ENCODE measurements at places on chromosomes 2 and 18.

DNA sequence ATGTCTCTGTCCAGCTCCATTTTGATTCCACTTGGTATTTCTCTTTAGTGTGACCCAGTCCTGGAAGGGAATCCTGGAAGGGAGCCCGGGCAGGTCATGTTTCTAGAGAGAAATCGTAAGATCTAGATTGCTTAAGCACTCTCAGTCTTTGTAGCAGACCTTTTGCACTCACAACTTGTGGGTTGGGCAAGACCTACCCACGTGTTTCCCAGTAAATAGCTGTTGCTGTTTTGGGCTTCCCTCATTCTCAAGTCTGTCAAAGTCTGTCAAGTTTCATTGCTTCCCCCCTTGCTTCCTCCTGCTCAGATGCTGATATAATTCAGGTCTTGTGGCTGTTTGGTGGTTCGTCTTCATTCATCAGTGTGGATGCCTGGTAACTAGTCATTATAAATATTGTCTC, 17.4 kb upstream of the NEMP2 start:
- DNase-seq = no peak

DNA sequence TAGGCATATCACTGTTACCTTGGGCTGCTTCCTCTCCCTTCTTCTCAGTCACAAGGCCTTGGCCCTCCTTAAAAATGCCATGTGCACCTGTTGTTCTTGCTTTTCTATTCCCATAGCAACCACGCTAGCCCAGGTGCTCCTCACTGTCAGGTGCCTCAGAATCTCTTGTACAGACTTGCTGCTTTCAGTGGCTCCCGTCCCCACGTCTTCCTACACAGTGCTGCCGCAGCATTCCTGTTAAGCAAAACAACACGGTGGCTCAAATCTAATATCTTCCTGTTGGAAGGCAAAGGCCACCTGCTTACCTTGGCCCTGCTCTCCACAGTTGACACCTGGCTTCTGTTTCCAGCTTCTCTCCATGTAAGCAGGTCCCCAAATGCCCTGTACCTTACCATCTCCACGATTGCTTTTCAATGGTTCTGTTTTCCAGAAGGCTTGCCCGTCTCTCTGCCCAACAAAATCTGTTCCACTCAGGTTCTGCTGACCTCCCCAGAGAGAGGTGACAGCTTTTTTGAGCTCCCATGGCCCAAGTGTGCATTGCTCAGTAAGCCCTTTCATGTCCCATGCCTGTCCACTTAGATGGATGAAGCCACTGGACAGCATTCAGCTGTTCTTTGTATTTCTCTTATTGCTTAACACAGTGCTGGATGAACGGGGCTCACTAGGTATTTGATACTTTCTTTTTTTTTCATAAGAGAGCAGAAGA, 240.4 kb downstream of the PRKCE start:
- no peak for DNase-seq

DNA sequence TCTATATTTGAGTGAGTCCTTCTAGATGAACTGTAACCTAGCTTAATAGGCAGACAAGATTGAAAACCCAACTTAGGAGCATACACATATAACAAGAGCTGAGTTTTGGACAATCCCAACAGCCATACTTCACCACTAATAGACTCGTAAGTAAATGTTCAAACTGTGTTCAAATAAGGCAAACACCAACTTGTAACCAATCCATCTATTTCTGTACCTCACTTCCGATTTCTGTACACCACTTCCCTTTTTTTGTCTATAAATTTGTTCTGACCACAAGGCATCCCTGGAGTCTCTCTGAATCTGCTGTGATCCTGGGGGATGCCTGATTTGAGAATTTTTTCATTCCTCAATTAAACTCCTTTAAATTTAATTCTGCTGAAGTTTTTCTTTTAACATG, 1149.1 kb upstream of the NRXN1 start:
- no peak for DNase-seq

GRCh38 chr2:40510304-40510703, 58.4 kb upstream of the SLC8A1 start:
- DNase-seq = no peak

DNA sequence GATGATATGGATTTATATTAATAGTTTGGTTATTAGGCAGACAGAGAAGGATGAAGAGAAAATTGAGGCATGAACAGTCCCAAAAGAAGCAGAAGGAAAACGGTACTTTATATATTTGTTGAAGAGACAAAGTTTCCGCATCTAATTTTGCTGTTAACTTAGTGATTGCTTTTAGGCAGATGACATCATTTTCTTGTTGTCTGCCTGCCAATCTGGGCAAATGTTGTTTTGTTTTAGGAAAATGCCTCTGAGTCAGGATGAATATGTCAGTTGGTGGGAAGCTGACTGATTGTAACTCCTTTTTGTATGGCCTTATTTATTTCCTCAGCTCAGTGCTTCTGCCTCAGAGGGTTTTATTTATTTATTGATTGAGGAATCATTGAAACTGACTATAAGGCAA, 52.5 kb upstream of the CAVIN2 start:
- no peak for DNase-seq

DNA sequence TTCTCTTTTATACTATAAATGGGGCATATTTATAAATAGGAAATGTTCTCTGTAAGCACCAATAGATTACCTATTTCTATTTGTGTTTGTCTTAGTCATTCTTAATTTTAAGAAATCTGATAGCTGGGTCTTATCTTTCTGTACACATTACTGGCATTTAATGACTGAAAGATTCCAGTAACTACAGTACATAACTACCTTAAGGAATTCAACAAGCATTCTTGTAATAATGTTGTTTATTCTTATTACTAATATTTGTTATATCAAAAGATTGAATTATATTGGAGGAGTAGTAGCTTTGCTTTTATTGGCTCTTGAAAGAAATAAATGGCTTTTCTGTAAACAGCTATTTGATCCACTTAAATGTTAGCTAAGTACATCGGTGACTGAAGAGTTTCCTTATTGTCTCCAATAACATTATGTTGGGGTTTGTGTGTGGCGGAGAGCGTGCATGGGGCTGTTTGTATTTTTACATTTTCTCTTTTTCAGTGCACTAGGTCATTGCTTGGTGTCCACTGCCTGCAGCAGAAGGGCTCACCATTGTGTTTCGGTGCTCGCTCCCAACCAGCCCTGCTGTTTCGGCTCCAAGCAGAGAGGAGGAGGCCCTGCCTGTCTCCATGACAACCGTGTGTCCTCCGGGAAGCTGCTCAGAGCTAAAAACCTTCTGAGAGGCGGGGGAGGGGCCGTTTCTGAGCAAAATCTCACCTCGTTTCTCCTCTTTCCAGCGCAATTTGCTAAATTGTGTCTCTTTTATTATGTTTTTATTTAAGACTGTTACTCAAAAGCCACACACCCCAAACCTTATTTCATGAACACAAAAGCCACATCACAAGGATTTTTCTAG, 112.5 kb upstream of the SLC38A11 start:
- peak; percentile 87 for DNase-seq

- DNase-seq = no peak
Measured at GRCh38 chr2:48738806-48739205, 16.7 kb downstream of the LHCGR start.

GRCh38 chr2:207156451-207157161, 9.1 kb downstream of the KLF7 start:
- no peak for DNase-seq

DNA sequence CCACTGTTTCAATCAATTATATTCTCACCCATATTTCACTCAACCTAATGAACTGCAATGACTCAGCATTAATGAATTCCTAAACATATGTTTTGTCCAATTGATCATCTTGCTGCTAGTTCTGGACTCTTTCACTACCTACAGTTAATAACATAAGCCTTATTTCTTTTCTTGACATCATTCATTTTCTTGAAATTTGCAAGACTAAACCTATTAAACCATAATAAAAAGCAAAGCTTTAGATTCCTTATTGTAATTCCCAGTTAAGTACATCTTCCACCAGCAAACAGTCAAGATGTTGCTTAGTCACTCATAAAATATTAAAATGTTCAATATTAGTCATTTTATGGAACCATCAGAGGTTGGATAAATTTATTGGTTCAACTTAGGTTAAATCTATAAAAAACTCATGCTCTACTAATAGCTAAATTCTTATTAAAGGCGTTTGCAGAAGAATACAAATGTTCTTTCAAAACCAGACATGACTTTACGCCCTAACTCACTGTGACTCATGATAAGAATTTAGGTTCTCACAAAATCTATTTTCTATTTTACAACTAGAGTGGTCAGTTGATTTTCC, 599.4 kb downstream of the RNF144A start:
- DNase-seq = no peak

GRCh38 chr2:173567493-173567892, 212.8 kb downstream of the CDCA7 start:
- no peak for DNase-seq

DNA sequence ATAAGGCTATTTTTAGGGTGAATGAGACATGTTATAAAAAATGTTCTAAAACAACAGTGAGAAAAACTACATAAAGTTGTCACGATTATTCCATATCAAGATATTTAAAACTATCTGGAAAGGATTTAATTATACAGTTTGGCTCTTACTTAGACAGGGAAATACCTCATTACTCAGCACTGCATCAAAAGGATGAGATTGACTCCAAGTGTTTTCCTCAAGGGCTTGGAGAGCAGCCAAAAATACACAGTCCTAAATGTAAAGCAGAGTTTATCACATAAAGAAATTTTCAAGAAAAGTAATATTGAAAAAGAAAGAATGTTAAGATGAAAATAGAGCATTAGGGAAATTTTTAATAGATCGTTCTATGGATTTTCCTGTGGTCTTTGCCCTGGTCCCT, 285.5 kb upstream of the NETO1 start:
- no peak for DNase-seq

DNA sequence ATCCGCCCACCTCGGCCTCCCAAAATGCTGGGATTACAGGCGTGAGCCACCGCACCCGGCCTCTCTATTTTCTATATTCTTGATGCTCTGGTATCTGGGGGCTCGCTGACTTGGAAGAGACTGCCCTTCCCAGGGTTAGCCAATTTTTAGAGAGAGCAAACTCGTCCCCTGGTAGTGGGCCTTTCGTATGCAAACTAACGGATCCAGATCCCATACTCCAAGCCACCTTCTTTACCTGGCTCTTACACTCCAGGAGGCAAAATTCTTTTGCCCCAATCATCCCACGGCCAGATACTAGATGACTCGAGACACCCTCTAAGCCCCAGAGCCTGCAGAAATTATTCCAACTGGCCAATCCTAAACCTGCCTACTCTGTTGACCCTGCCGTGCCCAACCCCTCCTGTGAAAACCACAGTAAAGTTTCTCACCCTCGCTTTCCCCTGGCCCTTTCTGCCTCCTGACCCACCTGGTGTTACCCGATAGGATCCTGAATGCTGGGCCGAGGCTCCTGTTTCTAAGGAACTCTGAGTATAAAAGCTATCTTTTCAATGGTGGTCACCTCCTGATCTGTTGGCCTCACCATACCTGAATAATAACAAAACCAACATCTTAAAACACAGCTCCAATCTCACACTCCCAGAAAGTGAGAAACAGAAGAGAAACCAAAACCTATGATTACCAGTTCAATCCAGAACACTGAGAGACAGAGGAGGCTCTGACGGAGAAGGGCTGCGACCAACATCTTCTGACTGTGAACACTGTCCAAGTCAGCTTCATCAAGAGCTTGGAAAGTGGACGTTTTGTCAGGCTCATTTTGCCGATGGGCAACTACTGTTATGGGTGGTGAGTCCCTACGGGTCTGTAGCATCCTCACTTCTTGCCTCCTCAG, 57.6 kb upstream of the ZNF532 start:
- no peak for DNase-seq

DNA sequence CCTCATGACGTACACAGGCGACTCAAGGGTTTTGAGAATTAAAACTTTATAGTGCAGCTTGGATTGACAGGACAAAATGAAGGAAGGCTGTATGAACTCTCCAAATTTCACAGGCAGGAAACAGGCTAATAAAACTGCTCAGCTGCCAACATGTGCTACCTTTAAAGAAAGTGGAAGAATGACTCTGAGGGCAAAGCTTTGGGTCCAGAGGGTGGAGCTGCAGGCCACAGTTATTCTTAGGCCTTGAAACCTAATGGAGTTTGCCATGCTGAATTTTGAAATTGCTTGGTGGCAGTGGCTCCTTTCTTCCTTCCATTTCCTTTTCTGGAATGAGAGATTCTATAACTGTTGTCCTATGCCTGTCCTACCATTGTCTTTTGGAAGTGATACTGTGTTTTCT, 34.8 kb downstream of the HAT1 start:
- no peak for DNase-seq

GRCh38 chr2:134774786-134775641, 56.2 kb upstream of the TMEM163 start:
- no peak for DNase-seq

GRCh38 chr18:57443702-57444101, 8.5 kb downstream of the ONECUT2 start:
- no peak for DNase-seq

DNA sequence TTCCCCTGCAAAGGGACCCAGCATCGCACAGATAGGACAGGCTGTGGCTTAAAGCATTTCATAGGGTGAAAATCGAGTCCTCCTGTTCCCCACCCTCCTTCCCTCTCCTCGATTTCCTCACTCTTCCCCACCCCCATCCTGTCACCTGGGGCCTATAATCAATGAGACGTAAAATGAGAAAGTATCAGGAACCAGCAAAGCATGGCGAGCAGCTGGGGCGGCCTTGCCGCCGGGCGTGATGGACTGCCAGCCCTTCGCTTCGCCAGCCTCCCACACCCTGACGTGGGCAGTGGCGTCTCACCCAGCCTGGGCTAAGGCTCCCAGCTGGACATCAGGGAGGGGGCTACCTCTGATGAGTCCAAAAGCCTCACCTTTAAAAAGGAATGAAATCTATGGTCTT, 11.1 kb downstream of the SLC30A3 start:
- peak; percentile 20 for DNase-seq

DNA sequence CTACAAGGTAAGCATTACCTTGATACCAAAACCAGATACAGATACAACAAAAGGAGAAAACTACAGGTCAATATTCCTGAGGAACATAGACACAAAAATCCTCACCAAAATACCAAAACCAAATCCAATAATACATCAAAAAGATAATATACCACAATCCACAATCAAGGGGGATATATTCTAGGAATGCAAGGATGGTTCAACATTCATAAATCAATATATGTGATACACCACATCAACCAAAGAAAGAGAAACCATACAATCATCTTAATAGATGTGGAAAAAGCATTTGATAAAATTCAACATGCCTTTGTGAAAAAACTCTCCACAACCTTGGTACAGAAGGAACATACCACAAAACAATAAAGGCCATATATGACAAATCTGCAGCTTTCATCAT, 28.4 kb downstream of the DNAH7 start:
- no peak for DNase-seq
